Left ventricle myocardium superior (tissue), 1 donor: ENCODE measurements at places on chromosomes 1 and 21. TPM values are rescaled to one million over a fixed set of nuclear protein-coding genes. Genes with fewer than 3 reads are reported as not detected.

DNA sequence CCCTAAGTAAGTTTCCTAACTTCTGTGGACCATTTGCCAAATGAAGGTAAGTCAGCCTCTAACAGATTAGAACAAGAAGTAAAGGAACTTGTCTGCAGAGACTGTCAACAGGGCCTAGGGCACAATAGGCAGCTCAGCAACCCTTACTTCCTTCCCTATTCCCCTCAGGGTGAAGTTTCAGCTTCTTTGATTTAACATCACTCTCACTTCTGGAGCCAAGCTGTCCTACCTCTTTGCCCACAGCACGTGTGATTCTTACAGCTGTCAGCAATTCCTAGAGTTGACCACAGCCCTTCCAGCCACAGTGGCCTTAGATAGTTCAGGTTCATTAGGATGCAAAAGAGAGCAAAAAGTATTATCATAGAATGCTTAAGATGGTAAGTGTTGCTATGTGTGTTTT, 7.6 kb upstream of the EIF4G3 start:
- DNase-seq = no peak

- DNase-seq = no peak
Measured at GRCh38 chr1:112284796-112285195, 111.2 kb upstream of the CTTNBP2NL start.

OR2L5 gene
- total RNA-seq = not detected

PPIAL4G gene
- not detected for total RNA-seq
